ENCODE measurements at places on chromosomes 3 and 15. TPM values are rescaled to one million over a fixed set of nuclear protein-coding genes. Genes with fewer than 3 reads are reported as not detected.

RARRES1 gene
- 2.5 TPM for total RNA-seq

CLRN1 gene
- not detected for total RNA-seq

ISL2 gene
- total RNA-seq = not detected

ANKRD63 gene
- not detected for total RNA-seq

DNAH12 gene
- total RNA-seq = 0.09 TPM

SLC28A2 gene
- total RNA-seq = not detected

RARB gene
- 1.9 TPM for total RNA-seq

LCMT2 gene
- total RNA-seq = 18.8 TPM

DNA sequence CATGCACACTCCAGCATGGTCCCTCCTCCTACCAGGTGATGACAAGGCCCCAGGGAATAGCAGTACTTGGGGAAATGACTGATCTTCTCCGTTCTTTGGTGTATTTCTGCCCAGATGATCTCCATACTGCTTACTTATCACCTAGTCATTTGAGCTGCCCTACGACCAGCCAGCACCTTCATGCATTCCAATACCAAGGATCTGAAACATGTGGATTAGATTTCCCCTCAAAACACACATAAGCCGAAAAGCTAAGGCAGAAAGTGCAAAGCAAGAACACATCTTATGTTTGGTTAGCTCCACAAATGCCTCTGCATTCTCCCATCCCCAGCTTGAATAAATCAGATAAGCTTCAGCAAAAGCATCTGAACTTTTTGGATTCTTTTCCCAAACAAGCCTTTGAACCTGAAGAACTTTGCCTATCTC, 64.8 kb upstream of the BCL6 start:
- no peak for DNase-seq

GRCh38 chr15:89088605-89089315, 504 bp downstream of the ABHD2 start:
- no peak for DNase-seq

DNA sequence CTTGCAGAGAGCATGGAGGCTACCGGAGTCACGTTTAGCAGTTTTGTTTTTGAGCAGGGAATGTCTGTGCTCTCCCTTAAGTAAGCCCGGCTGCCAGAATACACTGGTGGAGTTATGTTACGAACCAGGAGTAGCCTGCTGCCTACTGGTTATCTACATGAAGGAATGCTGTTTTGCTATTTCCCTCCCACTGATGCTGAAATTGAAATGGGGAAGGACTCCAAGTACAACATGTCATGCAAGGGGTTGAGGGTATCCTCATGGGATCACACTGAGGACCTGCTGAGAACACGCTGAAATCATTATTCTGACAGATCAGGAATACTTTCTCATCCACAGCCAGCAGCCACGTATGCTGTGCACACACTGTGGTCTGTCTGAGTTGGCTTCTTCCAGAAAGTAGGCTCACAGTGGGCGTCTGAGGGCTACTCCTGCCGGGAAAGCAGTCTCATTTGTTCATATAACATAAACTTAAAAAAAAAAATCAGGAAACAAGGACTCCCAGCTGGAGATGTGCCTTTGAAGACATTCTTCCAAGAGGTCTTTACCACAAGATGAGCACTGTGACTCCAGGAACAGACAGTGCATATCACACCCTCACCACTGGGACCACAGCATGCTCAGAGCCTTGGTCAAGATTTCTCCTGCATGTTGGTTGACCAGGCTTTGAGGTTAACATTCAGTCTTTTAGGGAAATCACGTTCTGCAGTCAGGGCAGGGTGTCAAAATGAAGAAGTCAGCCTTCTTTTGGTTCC, 300.4 kb upstream of the RASGRP1 start:
- no peak for DNase-seq

- DNase-seq = no peak
Observed at GRCh38 chr15:51496246-51496645, 126.3 kb downstream of the DMXL2 start.

DNA sequence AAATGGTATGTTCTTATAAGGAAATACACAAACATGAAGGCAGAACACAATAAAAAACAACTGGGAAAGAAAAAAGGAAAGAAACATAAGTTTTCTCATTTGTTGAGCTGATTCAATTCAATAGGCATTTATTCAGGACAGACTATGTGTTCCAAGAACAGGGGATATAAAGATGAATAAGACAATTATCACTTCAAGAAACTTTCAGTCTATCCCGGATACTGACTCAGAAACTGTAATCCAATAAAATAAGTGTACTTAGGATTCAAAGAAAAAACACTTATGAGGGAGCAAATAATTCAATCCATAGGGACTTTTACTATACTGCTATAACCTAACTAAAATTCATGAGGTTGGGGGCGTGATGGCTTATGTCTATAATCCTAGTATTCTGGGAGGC, 3.5 kb upstream of the POPDC2 start:
- DNase-seq = no peak

DNA sequence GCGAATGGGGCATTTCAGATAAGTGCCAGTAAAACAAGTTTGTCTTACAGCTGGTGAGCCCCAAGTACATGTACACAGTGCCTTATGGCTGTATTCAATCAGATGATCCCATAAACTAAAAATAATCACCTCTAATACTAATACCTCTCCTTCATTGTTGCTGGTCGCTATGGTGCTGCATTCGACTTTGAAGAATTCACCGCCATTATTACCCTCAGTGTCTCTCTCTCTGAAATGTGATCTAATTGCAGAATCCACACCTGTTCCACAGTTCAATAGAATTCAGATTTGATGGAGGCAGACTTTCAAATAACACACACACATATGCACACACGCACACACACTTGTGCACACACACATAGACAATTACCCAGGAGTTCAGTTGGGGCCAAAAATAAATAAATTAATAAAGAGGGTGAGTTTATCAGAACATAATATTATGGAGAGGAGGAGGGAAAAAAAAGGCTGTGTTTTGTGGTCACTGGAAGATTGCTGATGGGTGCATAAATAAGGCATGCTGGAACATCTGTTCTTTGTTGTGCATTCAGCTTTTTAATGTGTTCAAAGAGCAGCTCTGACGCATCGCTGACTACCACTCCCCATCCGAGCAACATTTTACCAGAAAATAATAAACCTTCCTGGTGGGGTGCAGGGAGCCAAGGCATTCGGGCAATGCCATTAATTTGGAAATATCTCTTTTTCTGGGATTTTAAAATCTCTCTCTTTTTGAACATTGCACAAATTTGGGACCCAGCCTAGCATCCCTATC, 235.7 kb downstream of the SATB1 start:
- DNase-seq = no peak

- peak; percentile 7 for DNase-seq
Observed at GRCh38 chr15:91186904-91187656, 87.0 kb downstream of the SV2B start.

DNA sequence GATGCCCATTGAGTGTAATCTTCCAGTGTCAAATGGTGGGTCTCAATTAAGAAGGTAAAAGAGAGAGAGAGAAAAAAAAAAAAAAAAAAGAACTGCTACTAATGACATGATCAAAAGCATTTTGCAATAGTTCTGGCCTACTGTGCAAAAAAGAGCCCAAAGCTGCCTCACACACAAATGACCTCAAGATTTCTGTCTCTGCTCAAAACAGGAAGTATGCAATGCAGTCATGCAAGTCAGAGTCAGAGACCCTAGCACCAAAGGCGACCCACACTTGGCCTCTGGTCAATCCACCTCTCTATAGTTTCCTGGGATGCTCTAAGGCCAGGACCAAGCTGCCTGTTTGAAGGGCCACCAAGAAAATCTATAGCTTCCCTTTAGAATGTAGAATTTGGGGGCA, 323.5 kb downstream of the VPS13C start:
- DNase-seq = no peak

- DNase-seq = no peak
Observed at GRCh38 chr3:54339608-54340007, 217.3 kb downstream of the CACNA2D3 start.

DNA sequence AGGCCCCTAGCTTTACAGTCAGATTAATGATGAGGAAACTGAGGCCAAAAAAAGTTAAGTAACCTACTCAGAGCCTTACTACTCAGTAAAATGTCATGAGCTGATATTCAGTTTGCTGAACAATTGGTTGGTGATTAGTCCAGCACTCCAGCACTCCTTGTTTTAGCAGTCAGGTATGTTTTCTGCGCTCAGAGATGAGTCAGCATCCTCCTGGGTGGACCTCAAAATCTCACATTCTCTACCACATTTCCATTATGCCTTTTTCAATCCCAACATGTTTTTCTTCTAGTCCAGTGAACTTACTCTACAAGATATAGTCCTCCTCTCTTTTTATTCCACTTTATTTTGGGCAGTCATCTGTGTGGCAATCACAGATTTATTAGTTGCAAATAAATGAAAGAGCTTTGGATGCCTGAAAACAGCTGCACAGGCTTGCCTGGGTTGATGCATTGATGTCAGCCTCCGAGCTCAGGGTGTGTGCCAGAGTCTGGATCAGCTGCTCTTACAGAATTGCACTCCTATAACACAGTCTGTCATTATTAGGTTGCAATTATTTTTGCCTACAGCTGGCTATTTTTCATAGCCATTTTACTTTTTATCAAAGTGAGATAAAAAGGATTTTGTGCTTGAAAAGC, 133.2 kb downstream of the ARPP21 start:
- no peak for DNase-seq

DNA sequence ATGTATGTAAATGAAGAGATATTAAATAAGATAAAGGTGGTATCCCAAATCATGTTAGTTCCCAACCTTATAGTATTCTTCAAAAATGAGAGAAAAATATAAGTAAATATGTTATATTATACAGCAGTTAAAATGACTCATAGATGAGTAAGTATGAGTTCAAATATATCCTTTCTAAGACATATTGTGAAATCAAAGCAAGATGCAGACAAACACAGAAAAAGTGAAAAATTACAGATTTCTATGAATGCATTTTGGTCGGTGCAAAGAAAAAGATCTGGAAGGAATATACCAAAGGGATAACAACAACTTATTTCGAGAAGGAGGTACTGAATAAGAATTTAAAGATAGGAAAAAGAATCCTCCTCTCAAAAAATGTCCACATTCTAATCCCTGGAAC, 181.2 kb upstream of the TTC14 start:
- DNase-seq = no peak

DNA sequence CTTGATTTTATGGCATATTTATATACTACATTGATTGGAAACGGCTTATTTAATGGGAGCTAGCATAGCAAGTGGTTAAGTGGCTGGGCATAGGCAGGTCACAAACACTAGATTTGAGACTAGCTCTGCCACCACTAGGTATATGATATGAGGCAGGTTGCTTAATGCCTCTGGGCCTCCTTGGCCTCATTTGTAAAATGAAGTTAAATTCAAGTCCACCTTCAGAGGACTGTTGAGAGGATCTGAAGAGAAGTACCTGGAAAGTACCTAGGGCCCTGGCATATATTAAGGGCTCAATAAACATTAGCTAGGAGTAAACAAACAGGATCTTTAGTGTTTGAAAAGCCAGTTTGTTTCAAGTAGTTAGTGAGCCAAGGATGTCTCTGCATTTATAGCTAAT, 166.4 kb upstream of the FEZF2 start:
- no peak for DNase-seq

- no peak for DNase-seq
Observed at GRCh38 chr3:71260782-71261181, 322.7 kb downstream of the FOXP1 start.

GRCh38 chr3:11565072-11565471, 78.6 kb downstream of the VGLL4 start:
- DNase-seq = no peak
